ENCODE measurements at places on chromosomes 7 and 10.
A peak's percentile ranks its signal among the peaks of the same experiment; 100 is the strongest.

DNA sequence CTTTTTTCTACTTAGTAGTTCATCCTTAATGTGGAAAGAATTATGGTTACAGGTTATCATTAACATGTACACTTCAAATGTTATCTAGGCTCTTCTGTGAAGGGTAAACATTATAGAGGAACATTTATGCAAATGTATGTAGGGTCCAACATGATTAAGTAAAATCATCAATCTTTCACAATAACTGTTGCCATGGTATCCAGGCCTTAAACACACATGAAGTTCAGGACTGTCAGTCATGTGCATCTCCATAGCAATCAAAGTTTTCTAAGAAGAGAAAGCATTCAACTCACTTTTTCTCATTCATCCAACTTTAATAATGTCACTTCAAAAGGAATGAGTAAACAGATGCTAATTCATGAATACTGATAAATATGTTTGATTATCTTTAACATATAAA lies 83.6 kb downstream of the DNAJC1 start:
- no peak for DNase-seq

DNA sequence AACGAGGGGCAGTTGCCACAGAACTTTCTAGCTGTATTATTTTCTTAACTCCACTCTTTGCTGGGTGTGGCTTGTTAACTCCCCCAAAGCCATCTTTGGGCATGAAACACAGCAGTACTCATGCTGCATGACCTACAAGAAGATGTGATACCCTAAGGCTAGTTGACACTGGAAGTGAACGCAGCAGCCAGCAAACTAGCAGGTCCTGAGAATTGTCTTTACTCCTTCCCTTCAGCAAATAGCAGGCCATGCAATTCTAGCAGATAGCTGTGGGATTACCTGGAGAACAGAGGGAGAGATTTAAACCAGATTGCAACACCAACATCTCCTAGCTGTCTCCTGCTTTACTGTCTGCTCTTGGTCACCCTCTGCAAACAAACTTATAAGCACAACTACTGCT lies 688.0 kb upstream of the ZWINT start:
- DNase-seq = no peak

- DNase-seq = no peak
These were observed 432.6 kb downstream of the TNS3 start for GRCh38 chr7:47149208-47149839.

GRCh38 chr7:69906283-69906995 lies 308.2 kb downstream of the AUTS2 start:
- no peak for DNase-seq

DNA sequence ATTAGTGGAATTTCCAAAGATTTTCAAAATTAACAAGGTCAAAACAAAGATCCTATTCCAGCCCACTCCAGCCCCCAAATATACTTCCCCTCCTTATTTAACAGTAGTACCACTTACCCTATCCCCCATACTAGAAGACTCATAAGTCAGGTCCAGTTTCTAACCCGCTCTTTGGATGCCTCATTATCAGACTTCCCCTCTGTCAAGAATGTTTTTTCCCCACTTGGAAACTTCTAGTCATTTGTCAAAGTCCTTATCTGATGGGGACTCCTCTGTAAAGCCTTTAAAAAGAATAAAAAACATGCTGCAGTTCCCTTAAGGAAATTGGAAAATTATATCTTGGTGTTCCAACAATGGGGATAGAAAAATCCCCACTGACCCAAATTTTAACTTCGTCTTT lies 70.1 kb downstream of the IMMP2L start:
- DNase-seq = no peak

DNA sequence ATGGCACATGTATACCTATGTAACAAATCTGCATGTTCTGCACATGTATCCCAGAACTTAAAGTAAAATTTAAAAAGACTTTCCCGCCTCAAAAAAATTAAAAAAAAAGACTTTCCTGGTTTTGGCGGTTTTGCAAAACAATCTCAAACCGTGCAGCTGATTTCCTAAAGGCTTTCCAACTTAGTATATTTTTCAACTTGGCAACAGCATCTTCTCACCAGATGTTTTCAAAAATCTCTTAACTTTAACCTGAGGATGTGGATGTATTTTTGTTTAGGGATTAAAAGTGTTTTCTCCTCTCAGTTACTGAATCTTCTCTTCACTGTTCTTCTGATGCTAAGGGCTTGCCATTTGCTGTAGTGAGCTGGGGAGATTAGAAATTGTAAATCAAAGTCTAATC lies 96.5 kb upstream of the PLPP4 start:
- no peak for DNase-seq

GRCh38 chr10:101780187-101780817 lies 2.9 kb downstream of the NPM3 start:
- no peak for DNase-seq

- no peak for DNase-seq
These were observed 8.7 kb upstream of the COBL start for GRCh38 chr7:51325261-51325676.

GRCh38 chr7:10855583-10855982 lies 118.1 kb upstream of the PHF14 start:
- no peak for DNase-seq

GRCh38 chr7:18771834-18772566 lies 276.5 kb downstream of the HDAC9 start:
- no peak for DNase-seq

GRCh38 chr10:132142396-132143161 lies 44.2 kb upstream of the DPYSL4 start:
- peak; percentile 51 for DNase-seq

DNA sequence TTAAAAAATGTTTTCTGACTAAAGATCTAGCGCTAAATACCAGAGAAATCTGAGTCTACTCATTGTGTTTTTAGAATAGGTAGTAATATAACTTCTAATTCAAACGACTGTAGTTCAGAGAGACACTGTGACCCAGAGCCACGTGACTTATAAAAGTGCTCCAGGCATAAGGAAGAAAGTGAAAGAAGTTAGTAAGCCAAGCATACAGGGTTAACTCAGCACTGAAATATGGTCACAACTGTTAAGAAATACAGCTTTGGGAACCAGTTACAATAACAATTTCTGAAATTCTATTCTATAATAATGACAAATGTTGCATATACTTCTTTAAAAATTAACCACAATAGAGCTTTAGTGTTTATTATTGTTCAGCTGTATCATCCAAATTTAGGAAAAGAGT lies 119.1 kb downstream of the TFEC start:
- no peak for DNase-seq

Data from activated T-cell treated with anti-CD3 and anti-CD28 coated beads for 48 hours (primary cell).